ENCODE measurements at places on chromosomes 16 and 17.

- DNase-seq = no peak
Observed at GRCh38 chr17:62092784-62093183, 27.7 kb upstream of the MED13 start.

- no peak for DNase-seq
Observed at GRCh38 chr17:28407130-28407973, 1.3 kb upstream of the SLC46A1 start.

DNA sequence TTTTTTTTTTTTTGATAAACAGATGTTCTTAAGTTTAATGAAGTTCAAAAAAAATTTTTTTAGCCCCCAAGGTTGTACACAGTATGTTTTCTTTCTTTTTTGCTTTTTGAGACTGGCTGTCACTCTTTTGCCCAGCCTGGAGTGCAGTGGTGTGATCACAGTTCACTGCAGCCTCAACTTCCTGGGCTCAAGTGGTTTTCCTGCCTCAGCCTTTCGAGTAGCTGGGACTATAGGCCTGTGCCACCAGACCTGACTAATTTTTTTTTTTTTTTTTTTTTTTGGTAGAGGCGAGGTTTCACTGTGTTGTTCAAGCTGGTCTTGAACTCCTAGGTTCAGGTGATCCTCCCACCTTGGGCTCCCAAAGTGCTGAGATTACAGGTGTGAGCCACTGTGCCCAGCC is 12.8 kb downstream of the ITGAE start:
- no peak for DNase-seq

- DNase-seq = no peak
Observed at GRCh38 chr16:1890024-1890707, 18.2 kb upstream of the MEIOB start.

DNA sequence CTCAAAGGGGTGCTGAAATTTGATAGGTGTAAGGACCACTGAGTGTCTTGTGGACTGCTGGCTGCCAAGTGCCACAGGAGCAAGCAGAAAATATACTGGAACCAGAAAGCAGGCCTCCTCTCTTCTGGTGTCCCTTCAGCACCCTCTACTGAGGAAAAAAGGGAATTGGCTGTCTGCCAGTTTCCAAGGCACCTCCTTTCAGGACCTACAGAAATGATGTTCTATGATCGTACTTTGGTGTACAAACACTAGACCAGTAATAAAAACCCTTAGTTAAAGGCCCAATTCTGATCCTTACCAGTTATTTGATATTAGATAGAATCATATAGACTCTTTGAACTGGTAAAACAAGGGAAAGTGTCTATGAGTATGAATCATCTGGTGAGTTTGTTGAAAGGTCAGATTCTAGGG is 35.8 kb upstream of the BCAS3 start:
- DNase-seq = no peak

- no peak for DNase-seq
Observed at GRCh38 chr16:28491230-28491969, 474 bp downstream of the CLN3 start.

DNA sequence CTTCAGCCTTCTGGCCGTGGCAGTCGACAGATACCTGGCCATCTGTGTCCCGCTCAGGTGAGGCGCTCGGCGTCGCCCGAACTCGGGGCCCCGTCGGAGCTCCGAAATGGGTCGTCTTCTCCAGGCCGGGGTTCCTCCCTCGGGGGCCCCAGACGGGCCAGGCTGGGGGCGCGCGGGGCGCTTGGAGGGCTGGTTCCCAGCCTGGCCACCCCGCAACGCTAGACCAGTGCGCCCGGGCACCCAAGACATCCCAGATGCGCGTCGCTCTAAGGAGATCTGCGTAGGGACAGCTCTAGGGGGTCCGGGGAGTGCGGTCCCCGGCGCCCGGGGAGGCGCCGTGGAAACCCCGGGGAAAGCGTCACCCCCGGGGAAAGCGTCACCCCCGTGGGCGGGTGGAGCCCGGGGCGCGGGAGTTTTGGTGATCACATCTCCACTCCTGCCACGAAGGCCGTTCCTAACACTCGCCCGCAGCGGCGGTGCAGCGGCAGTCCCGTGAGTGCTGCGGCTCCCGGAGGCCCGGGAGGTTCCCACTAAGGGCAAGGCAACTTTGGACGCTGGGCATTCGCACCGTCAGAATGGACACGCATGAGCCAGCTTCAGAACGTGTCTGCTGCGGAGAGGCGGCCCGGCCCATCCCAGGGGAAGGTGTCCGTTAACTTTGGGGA is 729 bp downstream of the ADORA2B start:
- DNase-seq = no peak

DNA sequence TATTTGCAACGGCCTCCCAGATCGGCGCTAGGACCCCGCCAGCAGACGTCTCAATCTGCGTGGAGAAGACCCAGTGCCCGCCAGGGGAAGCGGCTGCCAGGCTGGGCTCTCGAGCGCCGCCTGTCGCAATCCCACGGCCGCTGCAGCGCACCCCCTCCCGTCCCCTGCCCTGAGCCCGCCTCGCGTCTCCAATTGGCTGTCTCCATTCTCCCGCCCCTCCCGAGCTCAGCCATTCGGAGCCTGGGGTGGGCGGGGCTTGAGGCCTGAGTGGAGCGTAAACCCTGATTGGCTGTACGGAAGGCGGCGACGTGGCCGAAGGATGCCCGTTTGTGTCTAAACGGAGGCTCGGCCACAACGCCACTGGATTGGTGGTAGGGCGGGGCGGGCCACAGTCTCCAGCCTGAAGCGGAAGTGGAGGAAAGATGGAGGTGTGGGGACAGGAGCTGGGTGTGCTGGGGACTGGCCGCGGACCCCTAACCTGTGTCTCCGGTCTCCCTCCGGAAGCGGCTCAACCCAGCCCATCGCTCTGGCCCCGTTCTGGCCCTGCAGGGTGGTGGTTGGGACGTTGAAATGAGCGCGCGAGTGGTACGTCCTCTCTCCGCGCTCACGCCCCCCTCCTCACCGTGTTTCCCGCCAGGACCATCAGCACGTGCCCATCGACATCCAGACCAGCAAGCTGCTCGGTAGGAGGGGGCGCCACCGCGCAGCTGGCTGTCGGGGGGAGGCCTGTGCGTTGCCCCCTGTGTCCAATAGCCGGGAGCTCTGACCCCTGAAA is at the start of gene CDK5RAP3:
Gene CDK5RAP3, plus strand, starts transcription at position 389 of the 775 bp plus-strand sequence. Its CDS starts 34 bp downstream, at position 423.
- peak; percentile 98 for DNase-seq

- DNase-seq = no peak
Observed at GRCh38 chr17:700504-701094, 14.0 kb downstream of the VPS53 start.

DNA sequence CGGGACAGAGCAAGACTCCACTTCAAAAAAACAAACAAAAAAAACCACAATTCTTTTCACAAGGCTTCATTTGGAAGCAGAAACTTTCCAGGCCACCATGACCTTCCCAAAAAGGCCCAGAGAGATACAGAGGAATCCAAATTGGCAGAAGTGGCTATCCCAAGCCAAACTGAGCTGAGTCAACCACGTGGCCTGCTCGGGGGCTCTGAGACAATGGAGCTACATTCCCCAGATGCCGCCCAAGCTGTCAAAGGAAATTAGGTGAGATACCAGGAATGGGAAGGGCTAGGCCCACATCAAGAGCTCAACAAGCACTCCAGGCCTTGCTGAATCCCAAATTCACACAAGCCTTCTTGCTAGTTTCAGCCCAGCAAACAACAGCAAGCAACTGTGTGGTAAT is 5.7 kb upstream of the EXOSC6 start:
- no peak for DNase-seq

DNA sequence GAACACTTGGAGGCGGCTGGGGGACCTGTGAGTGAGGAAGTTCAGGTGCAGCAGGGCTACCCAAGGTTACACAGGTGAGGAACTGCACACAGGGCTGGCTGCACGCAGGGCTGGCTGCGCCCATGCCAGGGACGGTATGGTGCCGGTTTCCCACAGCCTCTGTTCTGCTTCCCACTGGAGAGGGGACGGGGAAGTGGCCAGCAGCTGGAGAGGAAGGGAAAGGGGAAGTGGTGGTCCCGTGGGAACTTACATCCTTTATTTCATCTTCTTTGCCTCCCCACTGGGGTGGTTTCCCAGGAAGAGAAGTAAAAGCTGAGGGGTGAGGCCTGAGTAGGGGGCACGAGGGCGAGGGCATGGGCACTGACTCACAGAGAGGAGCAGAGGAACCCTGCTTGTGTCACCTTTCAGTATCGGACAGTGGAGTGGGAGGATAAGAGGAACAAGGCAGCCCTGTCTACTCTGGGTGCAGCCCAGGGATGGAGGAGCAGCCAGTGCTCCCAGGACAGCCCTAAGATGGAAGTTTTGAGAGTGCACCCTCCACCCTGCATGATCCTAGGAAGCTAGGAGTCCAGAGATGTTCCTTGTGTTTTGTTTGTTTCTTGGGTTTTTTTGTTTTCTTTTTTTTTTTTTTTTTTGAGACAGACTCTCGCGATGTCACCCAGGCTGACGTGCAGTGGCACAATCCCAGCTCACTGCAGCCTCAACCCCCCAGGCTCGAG is 25.5 kb upstream of the CDH1 start:
- DNase-seq = no peak

GRCh38 chr17:82247856-82248671 is 19.2 kb downstream of the SLC16A3 start:
- no peak for DNase-seq

DNA sequence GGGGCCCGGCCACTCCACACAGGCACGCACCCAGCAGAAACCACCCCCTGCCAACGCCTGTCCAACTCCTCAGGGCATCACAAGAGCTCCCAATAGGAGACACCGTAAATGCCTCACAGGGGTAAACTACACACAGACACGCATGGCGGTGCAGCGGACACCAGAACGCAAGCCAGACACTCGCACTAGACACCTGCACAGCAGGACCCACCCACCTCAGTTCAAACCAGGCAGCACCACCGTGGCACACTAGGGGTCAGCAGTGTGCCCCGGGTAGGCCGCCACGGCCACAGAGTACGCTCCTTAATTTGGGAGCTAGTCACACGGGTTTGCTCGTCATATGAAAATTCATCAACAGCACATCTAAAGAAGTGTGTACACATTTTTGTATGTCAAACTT is 3.4 kb downstream of the SLC38A10 start:
- DNase-seq = peak; percentile 61

GRCh38 chr17:60538726-60539125 is 12.7 kb upstream of the APPBP2 start:
- DNase-seq = no peak

DNA sequence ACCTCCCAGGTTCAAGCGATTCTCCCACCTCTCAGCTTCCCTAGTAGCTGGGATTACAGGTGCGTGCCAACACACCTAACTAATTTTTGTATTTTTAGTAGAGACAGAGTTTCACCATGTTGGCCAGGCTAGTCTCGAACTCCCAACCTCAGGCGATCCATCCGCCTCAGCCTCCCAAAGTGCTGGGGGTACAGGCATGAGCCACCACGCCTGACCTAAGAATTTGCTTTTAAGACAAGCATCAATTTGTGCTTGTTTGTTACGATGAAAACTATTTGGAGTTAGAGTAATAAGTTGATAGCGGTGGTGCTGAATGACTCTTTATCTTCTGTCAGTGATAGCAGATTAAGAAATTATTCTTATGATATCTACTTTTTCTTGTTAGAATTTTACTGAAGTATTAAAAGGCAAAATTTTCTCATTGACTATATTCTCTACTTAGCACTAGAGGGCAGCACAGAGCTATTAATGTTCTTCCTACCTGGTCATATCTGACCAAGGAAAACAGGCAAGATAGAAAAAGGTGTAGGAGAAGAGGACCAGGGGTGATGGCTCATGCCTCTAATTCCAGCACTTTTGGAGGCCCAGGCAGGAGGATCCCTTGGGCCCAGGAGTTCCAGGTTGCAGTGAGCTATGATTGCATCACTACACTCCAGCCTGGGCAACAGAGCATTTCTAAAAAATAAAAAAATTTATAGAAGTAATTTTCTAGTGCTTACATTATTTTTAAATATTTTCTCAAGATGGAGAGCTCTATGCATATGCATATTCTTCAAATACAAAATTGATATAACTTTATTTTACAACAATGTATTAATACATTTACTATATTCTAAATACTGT is 24.5 kb downstream of the STXBP4 start:
- no peak for DNase-seq

GRCh38 chr16:9508328-9508936 is 417.0 kb downstream of the HAPSTR1 start:
- no peak for DNase-seq

DNA sequence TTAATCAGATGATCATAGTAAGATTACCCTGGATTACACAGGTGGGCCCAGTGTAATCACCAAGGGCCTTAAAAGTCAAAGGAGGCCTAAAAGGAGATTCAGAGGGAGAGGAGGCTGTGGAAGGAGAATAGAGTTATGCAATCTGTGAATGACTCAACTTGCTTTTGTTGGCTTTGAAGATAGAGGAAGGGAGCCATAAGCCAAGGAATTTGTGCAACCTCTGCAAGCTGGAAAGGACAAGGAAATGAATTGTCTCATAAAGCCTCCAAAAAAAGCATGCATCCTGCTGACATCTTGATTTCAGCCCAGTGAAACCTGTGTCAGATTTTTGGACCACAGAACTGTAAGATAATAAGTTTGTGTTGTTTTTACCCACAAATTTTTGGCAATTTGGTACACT is 109.6 kb downstream of the CNTNAP4 start:
- DNase-seq = no peak

DNA sequence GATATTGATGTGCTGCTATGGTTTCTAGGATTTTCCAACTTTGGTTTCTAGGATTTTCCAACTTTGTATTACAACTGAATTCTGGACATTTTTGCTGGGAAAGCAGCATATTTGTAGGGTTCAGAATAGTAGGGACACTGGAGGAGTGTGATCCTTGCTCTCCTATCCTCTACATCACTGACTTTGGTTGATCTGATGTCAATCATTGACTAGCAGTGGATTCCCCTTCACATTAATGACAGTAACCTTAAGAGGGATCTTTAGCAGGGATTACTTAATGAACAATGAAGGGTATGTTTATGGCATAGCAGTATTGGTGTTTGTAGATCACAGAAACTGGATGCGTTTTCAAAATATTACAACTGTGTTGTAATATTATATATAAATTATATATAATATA is 67.4 kb downstream of the MAP2K4 start:
- DNase-seq = no peak

DNA sequence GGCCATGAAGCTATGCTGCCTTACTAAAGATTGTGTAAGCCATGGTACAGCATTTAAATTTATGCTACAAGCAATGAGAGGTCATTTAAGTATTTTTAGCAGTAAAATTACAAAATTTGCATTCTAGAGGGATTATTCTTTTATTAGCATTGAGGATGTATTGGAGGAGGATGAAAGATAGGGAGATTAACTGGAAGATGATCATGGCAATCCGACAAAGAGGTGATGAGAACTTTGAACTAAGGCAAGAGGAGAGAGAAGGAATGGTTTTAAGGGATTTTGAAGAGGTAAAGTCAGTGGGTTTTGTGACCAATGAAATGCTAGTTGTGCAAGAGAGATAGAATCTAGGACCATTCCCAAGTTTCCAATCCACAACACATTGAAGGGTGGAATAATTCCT is 129.9 kb downstream of the SNX11 start:
- DNase-seq = no peak

- DNase-seq = no peak
Observed at GRCh38 chr17:51322390-51323029, 62.2 kb downstream of the UTP18 start.

Measured in activated gamma-delta T cell treated with anti-CD3 and anti-CD28 coated beads, Interleukin-2, amount 50 U/mL, for 16 hours (primary cell).